NCI-H2081 treated with DMSO at 0.1 percent for 48 hours (cell line): ENCODE measurements at places on chromosomes 6 and 20.

- no peak for DNase-seq
Measured at GRCh38 chr20:31675828-31676608, 38.3 kb downstream of the COX4I2 start.

DNA sequence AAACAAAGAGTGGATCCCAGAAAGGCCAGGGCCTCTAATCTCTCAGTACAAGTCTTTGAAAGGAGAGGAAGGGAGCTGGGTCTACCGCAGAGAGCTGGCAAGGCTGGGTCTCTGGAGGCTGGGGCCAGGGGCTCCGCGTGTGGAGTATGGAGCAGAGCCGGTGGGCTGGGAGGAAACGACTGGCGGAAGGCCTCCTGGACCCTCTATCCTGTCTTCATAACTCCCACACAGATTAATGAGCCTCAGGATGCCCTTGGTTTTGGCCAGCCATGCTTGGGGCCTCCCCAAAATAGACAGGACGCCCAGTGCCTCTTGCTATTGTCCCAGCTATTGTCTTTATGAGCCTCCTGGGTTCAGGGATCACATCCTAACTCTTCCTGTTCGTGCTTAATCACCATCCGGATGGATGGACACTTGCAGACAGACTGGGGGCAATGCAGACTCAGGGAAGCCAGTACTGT is 306.4 kb downstream of the DHX35 start:
- DNase-seq, result no peak

- no peak for DNase-seq
Measured at GRCh38 chr6:50147371-50147770, 97.6 kb upstream of the DEFB112 start.

GRCh38 chr6:33892581-33893346 is 89.0 kb upstream of the MLN start:
- no peak for DNase-seq

GRCh38 chr6:142395768-142396231 is 94.0 kb downstream of the ADGRG6 start:
- DNase-seq, result no peak

DNA sequence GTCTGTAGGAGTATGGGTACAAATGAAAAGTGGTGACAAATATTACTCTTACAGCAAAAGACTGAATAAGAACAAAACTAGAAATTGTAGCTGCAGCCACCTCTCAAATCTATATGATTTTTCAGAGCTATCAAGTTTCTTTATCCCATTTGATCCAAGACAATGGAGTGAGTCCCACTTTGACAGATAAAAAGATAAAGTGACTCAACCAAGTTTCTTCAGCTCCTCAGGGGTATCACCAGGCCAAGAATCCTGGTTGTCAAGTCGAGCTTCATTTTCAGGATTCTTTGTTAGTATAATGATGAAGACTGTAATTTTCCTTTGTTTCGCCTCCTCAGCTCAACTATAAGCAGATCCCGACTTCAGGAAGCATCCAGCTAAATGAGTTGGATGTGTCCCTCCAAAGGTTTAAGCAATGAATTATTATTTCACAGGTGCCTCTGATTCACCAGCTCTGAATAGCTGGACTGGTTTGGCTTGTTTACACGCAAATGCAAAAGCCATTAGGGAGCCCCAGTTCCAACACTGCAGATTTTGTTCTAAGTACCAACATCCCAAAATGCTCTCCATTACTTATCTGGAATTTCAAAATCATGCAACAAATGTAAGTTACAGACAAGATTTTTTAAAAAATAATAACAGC is 238.9 kb downstream of the MAFB start:
- DNase-seq, result no peak

- no peak for DNase-seq
Measured at GRCh38 chr6:3529232-3529631, 72.4 kb upstream of the SLC22A23 start.

GRCh38 chr20:10075606-10076005 is 40.8 kb downstream of the ANKEF1 start:
- DNase-seq, result no peak

- no peak for DNase-seq
Measured at GRCh38 chr6:52576392-52577021, 353 bp downstream of the TRAM2 start.

GRCh38 chr6:90222724-90223198 is 73.9 kb downstream of the BACH2 start:
- DNase-seq, result no peak

DNA sequence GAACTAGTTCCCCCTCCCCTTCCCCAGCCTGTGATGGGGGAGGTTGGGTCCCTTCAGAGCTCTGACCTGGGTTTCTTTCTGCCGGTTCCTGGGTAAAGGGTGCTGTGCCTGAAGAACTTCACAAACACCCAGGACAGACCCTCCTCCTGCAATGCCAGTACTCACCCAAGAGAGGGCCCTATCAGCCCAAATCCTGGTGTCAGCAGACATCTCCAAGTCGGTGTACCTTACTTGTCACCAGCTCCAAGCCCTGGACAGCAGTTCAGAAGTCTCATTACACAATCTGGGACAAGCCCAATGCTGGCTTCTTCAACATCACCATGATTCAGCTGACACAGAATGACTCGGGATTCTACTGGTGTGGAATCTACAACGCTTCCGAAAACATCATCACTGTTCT is 467 bp downstream of the TREML4 start:
- no peak for DNase-seq

- peak; percentile 14 for DNase-seq
Measured at GRCh38 chr6:26594730-26595632, 1.8 kb upstream of the ABT1 start.

GRCh38 chr6:50062051-50062450 is 12.3 kb upstream of the DEFB112 start:
- no peak for DNase-seq

- no peak for DNase-seq
Measured at GRCh38 chr20:1535420-1536175, 21.9 kb downstream of the SIRPD start.

GRCh38 chr6:51908243-51908642 is 179.2 kb downstream of the PKHD1 start:
- DNase-seq, result no peak

- DNase-seq, result no peak
Measured at GRCh38 chr6:12608874-12609273, 107.7 kb upstream of the PHACTR1 start.

DNA sequence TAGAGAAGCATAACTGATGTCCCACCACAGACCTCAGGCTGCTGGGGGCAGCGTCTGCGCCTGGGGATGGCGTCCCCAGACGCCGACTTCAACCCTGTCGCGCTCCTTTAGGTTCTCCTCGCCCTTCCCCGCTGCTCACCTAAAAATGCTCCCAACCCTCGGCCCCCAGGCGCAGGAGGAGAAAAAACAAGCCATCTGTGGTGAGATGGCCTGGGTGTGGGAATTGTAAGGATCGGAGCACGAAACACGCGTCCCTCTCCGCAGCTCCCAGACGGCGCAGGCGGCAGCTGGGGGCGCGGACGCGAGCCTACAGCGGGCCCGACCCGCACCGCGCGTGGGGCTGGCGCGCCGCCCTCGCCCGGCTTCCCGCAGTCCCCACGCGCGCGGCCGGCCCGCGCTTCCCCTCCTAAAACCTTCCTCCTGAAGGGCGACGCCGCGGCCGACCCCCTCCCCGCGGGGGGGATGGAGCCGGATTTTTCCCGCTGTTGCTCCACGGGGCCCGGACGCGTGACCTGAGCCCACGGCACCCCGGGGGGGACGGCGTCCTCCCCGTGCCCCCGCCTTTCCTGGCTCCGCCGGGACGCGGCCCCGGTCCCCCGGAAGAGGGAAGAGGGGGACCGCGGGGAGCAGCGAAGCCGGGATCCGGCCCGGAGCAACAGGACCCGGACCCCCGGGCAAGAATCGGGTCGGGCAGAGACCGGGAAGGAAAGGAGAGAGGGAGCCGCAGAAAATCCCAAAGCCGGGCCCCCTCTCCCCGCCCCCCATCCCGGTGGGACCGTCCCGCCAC is 611 bp downstream of the EPB41L2 start:
- no peak for DNase-seq

DNA sequence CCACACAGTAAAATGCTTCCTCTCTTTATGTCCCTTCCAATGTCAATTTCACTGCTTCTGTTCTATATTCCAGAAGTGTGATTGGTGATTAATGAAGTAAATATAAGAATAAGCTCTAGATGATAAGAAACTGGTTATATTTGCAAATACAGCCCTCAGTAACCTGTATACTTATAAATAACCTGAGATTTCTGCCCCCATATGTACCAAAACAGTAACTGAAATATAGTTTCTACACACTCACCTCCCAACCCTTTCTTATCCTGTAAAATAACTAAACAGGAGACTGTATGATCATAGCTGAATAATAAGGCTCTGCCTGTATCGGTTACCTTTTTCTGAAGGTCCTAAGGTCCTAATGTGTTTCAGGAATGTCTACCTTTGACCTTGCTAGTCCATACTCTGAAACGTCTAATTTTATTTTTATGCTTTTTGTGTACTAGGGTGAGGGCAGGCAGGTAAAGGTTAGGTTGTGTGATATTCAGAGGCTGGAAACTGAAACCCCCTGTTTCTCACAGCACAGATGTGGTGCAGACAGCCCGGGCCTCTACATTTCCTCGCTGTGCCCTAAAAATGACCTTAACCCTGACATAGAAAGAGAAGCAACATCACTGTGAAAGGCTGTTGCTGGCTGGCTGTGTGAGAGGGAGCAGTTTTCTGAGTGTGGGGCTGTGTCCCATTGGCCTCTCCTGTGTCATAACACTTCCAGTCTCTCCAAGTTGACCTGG is 378.8 kb downstream of the CENPW start:
- no peak for DNase-seq

GRCh38 chr6:132084811-132085509 is 133.8 kb upstream of the CCN2 start:
- DNase-seq, result no peak

DNA sequence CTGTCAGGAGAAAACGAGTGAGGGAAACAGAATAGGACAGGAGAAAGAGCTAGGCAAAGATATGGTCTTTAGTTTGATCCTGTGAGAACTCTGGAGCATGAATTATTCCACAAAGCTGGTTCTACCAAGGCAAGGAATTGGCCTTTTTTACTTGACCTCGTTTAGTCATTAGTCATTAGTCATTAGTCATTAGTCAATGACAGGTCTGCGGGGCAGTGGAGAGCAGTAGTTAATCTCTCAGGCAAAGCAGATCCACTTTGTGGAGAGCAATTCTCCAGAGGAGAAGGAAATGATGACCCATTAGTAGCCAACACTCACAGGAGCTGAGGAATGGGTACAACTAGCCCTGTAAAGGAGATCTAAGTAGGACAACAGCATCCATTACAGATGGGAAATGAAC is 22.0 kb upstream of the ABCC10 start:
- DNase-seq, result no peak

DNA sequence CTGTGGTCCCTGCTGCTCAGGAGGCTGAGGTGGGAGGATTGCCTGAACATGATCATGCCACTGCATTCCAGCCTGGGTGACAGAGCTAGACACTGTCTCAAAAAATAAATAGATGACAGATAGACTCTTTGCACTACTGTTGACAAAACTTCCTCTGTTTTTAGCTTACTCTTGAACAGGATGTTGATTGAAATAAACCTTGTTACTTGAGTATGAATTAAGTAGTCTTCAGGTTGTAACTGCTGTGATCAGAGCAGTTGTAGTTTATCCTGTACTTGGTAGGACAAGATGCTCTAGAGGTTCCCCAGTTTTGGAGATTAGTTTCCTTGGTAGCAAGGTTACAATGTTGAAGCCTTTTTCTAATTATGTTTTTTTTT is 1.5 kb downstream of the GTF3C6 start:
- DNase-seq, result no peak

- DNase-seq, result no peak
Measured at GRCh38 chr6:158761746-158762145, 57.4 kb downstream of the EZR start.

DNA sequence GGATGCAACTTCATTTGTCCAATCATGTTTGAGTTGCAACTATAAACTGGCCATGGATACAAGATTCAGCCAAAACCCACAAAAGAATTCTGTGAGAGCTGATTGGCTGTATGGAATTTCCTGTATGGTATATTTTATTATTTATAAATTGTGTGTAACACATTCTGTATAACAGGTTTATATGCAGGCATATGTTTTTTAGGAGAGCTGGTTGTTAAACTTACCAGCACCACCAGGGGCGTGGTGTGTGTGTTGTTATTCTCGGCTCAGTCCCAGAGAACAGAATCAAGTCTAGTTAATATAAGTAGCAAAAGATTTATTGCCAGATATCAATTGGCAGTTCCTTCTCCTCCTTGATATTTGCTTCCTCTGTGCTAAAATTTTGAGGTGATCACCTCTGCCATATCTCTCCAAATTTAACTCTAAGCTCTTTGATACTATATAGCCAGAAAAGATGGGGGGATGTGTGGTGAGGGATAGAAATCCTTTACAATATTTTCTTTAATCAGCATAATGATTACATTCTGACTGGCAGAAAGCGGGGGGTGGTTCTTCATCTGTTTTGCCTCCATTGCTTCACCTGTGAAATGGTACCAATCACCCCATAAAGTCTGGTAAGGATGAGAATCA is 22.9 kb downstream of the CNBD2 start:
- no peak for DNase-seq

GRCh38 chr6:116287689-116288282 is 8.1 kb upstream of the TSPYL1 start:
- DNase-seq, result no peak

GRCh38 chr6:42367353-42368011 is 84.2 kb downstream of the TRERF1 start:
- DNase-seq, result no peak

- DNase-seq, result no peak
Measured at GRCh38 chr6:63546697-63547096, 25.6 kb upstream of the LOC128125822 start.

- DNase-seq, result no peak
Measured at GRCh38 chr20:32648761-32649650, 24.7 kb downstream of the C20orf203 start.
